Esophagus mucosa (tissue), 1 donor: ENCODE measurements at places on chromosomes 5 and 9. TPM values are rescaled to one million over a fixed set of nuclear protein-coding genes. Genes with fewer than 3 reads are reported as not detected.

Gene SPINK4
- not detected for total RNA-seq

Gene SPINK7
- total RNA-seq = 138 TPM

Gene SMIM3
- 17.0 TPM for total RNA-seq

Gene TGFBI
- 13.4 TPM for total RNA-seq

Gene OBP2B
- not detected for total RNA-seq

Gene C9
- not detected for total RNA-seq

Gene OTULINL
- 0.88 TPM for total RNA-seq

Gene NOL6
- 37.9 TPM for total RNA-seq

Gene POC5
- total RNA-seq = 5.5 TPM

Gene TSSK1B
- 0.48 TPM for total RNA-seq

Gene KLHL3
- total RNA-seq = 4.4 TPM

Gene C5orf34
- 1.2 TPM for total RNA-seq

Gene PHF24
- total RNA-seq = 0.48 TPM

Gene SLC34A1
- 0.60 TPM for total RNA-seq

Gene ACO1
- 14.0 TPM for total RNA-seq

Gene CCDC112
- total RNA-seq = 3.3 TPM

Gene NOP16
- 39.5 TPM for total RNA-seq

Gene FBXL7
- 2.0 TPM for total RNA-seq

Gene PIP5K1B
- total RNA-seq = 1.3 TPM

Gene ATG12
- 18.5 TPM for total RNA-seq

Gene THOC3
- total RNA-seq = 155 TPM

Gene OMD
- total RNA-seq = 0.40 TPM

Gene EMB
- total RNA-seq = 5.7 TPM

Gene NOXA1
- total RNA-seq = 5.5 TPM

Gene PCDHB13
- total RNA-seq = 3.4 TPM

Gene RNF208
- 11.2 TPM for total RNA-seq

Gene TRAPPC13
- total RNA-seq = 18.9 TPM

Gene CCDC192
- not detected for total RNA-seq

Gene LPAR1
- total RNA-seq = 7.5 TPM
